Activated T-cell treated with anti-CD3 and anti-CD28 coated beads, Interleukin-2, amount 50 U/mL, for 72 hours (primary cell): ENCODE measurements at places on chromosomes 7 and 10. TPM values are rescaled to one million over a fixed set of nuclear protein-coding genes. Genes with fewer than 3 reads are reported as not detected.

DNA sequence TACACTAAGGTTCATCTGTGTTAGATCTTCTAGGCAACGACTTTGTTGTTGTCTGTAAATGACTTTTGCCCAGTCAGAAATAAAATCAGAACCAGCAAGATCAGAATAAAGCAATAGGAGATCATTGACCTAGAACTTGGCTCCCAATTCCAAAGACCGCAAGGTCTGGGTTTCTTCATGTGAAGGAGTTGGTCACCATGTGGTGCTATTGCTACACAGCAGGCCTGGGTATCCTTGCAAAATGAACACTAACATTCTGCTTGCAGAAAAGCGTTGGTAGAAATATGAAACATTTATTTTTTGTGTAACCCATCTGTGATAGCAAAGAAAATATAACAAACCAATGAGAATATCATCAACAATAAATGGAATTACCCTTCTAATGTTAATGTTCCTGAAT, 831.0 kb downstream of the NXPH1 start:
- H3K4me3 ChIP-seq = no peak overlapping the region
- H3K36me3 ChIP-seq = peaks cover 2% of the 10 kb centered on the region
- no peaks in the 10 kb centered on the region for H3K27me3 ChIP-seq
- H3K4me1 ChIP-seq = no peaks in the 10 kb centered on the region

- DNase-seq = no peak
- H3K36me3 ChIP-seq = no peaks in the 10 kb centered on the region
- no peaks in the 10 kb centered on the region for H3K4me1 ChIP-seq
- H3K4me3 ChIP-seq = no peak overlapping the region
- peaks cover 2% of the 10 kb centered on the region for H3K27me3 ChIP-seq
Observed at GRCh38 chr10:116836902-116837523, 12.3 kb upstream of the ENO4 start.

GRCh38 chr7:45581271-45581780, 7.2 kb downstream of the ADCY1 start:
- H3K36me3 ChIP-seq = no peaks in the 10 kb centered on the region
- no peak for DNase-seq
- no peak overlapping the region for H3K4me3 ChIP-seq

GRCh38 chr7:46537191-46537905, 616.3 kb upstream of the IGFBP3 start:
- no peak overlapping the region for H3K27ac ChIP-seq
- no peaks in the 10 kb centered on the region for H3K4me1 ChIP-seq
- DNase-seq = no peak
- H3K27me3 ChIP-seq = no peaks in the 10 kb centered on the region
- no peak overlapping the region for H3K4me3 ChIP-seq

DNA sequence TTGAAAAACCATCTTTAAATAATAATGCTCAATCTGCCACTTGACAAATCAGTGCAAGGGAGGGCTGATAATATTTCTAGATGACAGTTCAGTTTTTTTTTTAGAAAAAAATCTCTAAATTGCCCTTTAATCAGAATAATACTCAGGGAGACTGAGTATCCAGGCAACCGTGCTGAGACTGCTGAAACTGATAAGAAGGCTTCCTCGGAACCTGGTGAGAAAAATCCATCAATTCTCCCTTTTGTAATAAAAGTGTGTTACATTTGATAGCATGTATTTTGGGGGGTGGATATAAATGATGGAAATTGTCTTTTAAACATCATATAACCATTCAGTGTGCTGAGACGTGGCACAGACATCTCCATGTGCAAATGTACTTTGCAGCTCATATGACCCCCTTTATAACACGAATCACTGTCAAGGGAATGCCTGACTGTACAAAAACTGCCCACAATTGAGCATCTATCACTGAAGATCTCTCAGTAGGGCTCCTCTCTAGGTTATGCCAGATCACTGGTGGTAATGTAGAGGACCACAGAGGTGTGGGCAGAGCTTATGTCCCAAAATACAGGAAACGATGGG, 491.1 kb upstream of the ADARB2 start:
- no peak overlapping the region for H3K27ac ChIP-seq
- no peaks in the 10 kb centered on the region for H3K4me1 ChIP-seq
- H3K36me3 ChIP-seq = no peaks in the 10 kb centered on the region
- no peak overlapping the region for H3K4me3 ChIP-seq
- no peak for DNase-seq

DNA sequence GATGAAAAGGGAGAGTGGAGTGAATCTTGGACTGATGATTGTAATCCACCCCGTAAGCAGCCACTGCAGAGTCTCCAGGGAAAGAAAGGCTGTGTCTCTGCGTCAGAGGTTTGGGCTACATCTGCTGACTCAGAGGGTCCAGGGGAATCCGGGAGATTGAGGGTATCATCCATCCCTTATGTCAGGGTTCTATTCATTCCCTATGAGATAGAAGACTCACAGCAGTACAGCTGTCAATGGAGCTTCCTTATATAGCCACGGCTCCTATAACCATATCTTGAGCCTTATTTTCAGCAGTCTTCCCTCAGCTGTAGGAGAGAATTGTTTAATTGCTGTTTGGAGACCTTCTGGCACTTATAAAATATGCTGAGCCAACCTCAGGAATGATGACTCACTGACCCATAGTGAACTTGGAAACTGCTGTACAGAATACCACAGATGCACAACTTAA, 558.2 kb upstream of the PFKP start:
- H3K36me3 ChIP-seq = peaks cover 3% of the 10 kb centered on the region
- no peak overlapping the region for H3K4me3 ChIP-seq
- no peak for DNase-seq
- no peaks in the 10 kb centered on the region for H3K4me1 ChIP-seq
- H3K27ac ChIP-seq = no peak overlapping the region
- H3K27me3 ChIP-seq = peaks cover 7% of the 10 kb centered on the region

- no peak for DNase-seq
- no peaks in the 10 kb centered on the region for H3K27me3 ChIP-seq
- H3K36me3 ChIP-seq = no peaks in the 10 kb centered on the region
- H3K4me3 ChIP-seq = no peak overlapping the region
- H3K4me1 ChIP-seq = no peaks in the 10 kb centered on the region
Observed at GRCh38 chr10:71234970-71235685, 22.8 kb downstream of the UNC5B start.

DNA sequence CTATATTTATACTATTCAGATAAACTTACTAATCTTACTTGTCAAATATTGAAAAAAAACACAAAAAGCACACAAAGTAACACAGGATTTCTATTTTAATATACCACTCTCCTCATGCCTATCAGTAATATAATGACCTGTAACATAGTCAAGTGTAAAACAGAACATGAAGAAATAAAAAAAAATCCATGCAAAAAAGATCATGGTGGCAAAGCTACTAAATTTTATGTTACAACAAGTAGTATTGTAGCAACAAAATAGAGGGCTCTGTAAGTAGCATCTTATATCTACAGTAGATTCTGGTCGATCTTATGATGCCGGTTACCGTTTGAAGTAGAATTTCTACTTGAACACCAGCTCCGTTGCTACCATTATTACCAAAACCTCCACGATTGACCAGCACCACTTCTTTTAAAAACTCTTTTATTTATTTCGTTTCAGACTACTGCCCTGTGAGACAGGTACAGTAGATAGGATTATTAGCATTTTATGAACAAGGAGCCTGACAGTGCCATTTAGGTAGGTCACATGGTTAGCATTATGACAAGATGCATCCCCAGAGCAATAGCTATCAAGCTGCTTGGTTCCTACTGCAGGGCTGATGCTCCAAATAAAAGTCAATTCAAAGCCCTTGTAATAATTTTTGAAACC, 2.1 kb downstream of the CPED1 start:
- no peaks in the 10 kb centered on the region for H3K36me3 ChIP-seq
- H3K27me3 ChIP-seq = peaks cover 49% of the 10 kb centered on the region
- no peak overlapping the region for H3K27ac ChIP-seq
- peaks cover 17% of the 10 kb centered on the region for H3K4me1 ChIP-seq
- no peak overlapping the region for H3K4me3 ChIP-seq

GRCh38 chr10:4748491-4749270, 77.3 kb upstream of the AKR1E2 start:
- H3K4me3 ChIP-seq = no peak overlapping the region
- no peak overlapping the region for H3K27ac ChIP-seq
- no peaks in the 10 kb centered on the region for H3K36me3 ChIP-seq
- H3K4me1 ChIP-seq = no peaks in the 10 kb centered on the region

- no peak for DNase-seq
- H3K4me3 ChIP-seq = no peak overlapping the region
- H3K36me3 ChIP-seq = no peaks in the 10 kb centered on the region
- no peak overlapping the region for H3K27ac ChIP-seq
- H3K4me1 ChIP-seq = no peaks in the 10 kb centered on the region
- no peaks in the 10 kb centered on the region for H3K27me3 ChIP-seq
Observed at GRCh38 chr10:60465801-60466200, 76.1 kb upstream of the ANK3 start.

DNA sequence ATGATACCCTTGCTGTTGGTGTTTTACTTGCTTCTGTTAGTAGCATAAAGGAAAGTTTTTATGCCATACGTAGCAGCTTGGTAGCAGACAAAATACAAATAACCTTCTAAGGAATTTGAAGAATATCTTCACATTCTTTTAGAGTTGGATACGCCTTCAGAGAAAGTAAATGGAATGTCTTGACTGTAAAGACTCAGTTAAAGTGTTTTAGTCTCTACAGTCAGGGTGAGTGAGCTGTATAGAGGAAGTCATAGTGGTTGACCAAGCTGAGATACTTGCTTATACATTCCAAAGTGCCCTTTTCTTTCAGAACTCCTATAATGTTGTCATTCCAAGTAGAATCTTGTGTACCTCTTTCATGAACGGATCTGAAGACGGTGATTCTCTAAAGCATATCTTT, 37.7 kb downstream of the RABGEF1 start:
- no peak for DNase-seq
- H3K27ac ChIP-seq = peak overlapping the region; percentile 15
- H3K36me3 ChIP-seq = peaks cover 9% of the 10 kb centered on the region
- H3K4me1 ChIP-seq = peaks cover 5% of the 10 kb centered on the region
- H3K27me3 ChIP-seq = no peaks in the 10 kb centered on the region

GRCh38 chr10:3122486-3123205, 49.9 kb downstream of the PITRM1 start:
- DNase-seq = no peak
- H3K4me3 ChIP-seq = no peak overlapping the region
- H3K27ac ChIP-seq = peak overlapping the region; percentile 60
- H3K27me3 ChIP-seq = no peaks in the 10 kb centered on the region
- peaks cover 4% of the 10 kb centered on the region for H3K36me3 ChIP-seq
- H3K4me1 ChIP-seq = no peaks in the 10 kb centered on the region

DNA sequence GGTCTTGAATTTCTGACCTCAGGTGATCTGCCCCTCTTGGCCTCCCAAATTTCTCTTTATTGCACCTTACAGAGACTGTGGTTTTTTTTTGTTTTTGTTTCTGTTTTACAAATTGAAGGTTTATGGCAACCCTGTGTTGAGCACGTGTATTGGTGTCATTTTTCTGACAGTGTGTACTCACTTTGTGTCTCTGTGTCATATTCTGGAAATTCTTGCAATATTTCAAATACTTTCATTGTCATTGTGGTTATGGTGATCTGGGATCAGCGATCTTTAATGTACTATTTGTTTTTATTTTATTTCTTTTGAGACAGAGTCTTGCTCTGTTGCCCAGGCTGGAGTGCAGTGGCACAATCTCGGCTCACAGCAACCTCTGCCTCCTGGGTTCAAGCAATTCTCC, 89.8 kb downstream of the PRTFDC1 start:
- peaks cover 36% of the 10 kb centered on the region for H3K4me1 ChIP-seq
- H3K27ac ChIP-seq = no peak overlapping the region
- no peak for DNase-seq

DNA sequence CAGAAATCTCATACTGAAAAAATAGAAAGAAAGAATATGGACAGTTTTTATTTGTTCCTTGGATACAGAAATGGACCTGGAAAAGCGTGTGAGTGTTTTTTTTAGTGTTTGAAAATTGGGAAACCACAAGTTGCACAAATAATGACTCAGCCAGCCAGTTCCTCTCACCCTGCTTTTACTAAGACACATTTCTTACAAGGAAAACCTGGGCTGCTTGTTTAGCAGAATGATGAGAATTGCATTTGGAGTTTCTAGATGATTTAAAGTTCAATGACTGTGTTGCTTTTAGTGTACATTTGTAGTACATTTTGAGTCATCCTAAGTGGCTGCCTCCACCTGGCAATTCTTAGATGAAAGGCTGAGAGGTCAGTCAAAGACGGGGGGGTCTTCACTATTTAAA, 218.7 kb downstream of the ABCA13 start:
- H3K36me3 ChIP-seq = no peaks in the 10 kb centered on the region
- no peak overlapping the region for H3K27ac ChIP-seq
- peaks cover 10% of the 10 kb centered on the region for H3K4me1 ChIP-seq
- H3K4me3 ChIP-seq = no peak overlapping the region

DNA sequence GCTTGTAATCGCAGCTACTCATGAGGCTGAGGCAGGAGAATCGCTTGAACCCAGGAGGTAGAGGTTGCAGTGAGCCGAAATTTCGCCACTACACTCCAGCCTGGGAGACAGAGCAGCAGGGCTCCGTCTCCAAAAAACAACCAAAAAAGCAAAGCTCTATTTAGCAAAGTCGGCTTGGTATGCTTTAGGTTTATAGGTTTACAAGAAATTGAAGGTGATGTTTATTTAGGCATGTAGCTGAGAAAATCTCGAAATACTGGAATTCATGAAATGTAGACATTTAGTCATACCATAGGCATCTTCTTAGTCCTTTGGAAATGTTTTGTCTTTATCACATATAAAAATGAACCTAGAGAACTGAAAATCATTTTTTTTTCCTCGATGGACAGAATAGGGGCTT, 453.8 kb upstream of the ANKRD30A start:
- DNase-seq = no peak
- H3K4me3 ChIP-seq = no peak overlapping the region
- no peaks in the 10 kb centered on the region for H3K27me3 ChIP-seq
- H3K36me3 ChIP-seq = no peaks in the 10 kb centered on the region
- no peak overlapping the region for H3K27ac ChIP-seq

- no peaks in the 10 kb centered on the region for H3K27me3 ChIP-seq
- no peaks in the 10 kb centered on the region for H3K36me3 ChIP-seq
- no peak for DNase-seq
- H3K4me1 ChIP-seq = no peaks in the 10 kb centered on the region
- no peak overlapping the region for H3K27ac ChIP-seq
Observed at GRCh38 chr10:76466836-76467503, 1035.5 kb downstream of the LRMDA start.

GRCh38 chr10:93060887-93061593, 442 bp downstream of the CYP26C1 start:
- H3K27me3 ChIP-seq = peaks cover 48% of the 10 kb centered on the region
- no peak overlapping the region for H3K27ac ChIP-seq
- H3K4me3 ChIP-seq = no peak overlapping the region
- H3K4me1 ChIP-seq = peaks cover 13% of the 10 kb centered on the region

GRCh38 chr10:70928140-70928539, 39.8 kb upstream of the PCBD1 start:
- no peaks in the 10 kb centered on the region for H3K36me3 ChIP-seq
- H3K27ac ChIP-seq = no peak overlapping the region
- no peak overlapping the region for H3K4me3 ChIP-seq
- DNase-seq = no peak
- H3K4me1 ChIP-seq = no peaks in the 10 kb centered on the region

The GFRA1 gene
- total RNA-seq = not detected

The PILRB gene
- total RNA-seq = 43.6 TPM

The PRPF18 gene
- total RNA-seq = 24.7 TPM

The PDE6C gene
- not detected for total RNA-seq

The ASB10 gene
- total RNA-seq = not detected

The SUV39H2 gene
- total RNA-seq = 18.5 TPM

The ITGB8 gene
- total RNA-seq = 0.02 TPM

The RPEL1 gene
- 0.12 TPM for total RNA-seq

The RBM20 gene
- total RNA-seq = 0.72 TPM

The TPK1 gene
- 26.2 TPM for total RNA-seq

The LEP gene
- total RNA-seq = not detected

The ZNHIT1 gene
- 38.9 TPM for total RNA-seq

The PRKG1 gene
- total RNA-seq = not detected
